Brain microvascular endothelial cell (primary cell): ENCODE measurements at places on chromosomes 4 and X.

DNA sequence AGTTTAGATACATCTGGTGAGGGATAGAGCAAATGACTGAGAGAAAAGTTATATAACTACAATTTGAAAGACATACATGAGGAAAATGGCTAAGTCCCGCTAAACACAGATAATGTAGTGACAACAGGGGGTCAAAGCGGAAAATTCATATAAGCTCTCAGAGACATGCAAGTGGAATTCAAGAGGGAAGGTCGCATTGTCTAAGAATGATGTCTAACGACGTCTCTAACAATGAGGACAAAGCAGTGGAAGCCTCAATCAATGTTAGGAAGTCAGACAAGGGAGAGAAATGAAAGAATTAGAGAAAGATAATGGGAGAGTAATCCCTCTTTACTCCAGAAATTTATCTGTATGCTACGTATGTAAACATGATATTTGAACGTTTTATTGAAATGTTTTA, 113.4 kb downstream of the ANTXR2 start:
- DNase-seq = no peak

GRCh38 chr4:31793907-31794306, 1073.7 kb downstream of the PCDH7 start:
- no peak for DNase-seq

DNA sequence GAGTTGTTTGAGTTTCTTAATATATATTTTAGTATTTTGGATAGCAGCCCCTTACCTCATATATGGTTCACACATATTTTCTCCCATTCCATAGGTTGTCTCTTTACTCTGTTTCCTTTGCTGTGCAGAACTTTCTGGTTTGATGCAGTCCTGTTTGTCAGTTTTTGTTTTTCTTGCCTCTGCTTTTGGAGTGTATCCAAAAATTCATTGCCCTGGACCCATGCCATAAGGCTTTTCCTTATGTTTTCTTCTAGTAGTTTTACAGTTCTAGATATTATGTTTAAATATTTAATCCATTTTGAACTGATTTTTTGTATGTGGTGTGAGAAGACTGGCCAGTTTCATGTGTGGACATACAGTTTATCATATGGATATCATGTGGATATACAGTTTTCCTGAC, 58.5 kb upstream of the NUDT6 start:
- no peak for DNase-seq

GRCh38 chr4:70914000-70914399, 11.8 kb downstream of the MOB1B start:
- no peak for DNase-seq

DNA sequence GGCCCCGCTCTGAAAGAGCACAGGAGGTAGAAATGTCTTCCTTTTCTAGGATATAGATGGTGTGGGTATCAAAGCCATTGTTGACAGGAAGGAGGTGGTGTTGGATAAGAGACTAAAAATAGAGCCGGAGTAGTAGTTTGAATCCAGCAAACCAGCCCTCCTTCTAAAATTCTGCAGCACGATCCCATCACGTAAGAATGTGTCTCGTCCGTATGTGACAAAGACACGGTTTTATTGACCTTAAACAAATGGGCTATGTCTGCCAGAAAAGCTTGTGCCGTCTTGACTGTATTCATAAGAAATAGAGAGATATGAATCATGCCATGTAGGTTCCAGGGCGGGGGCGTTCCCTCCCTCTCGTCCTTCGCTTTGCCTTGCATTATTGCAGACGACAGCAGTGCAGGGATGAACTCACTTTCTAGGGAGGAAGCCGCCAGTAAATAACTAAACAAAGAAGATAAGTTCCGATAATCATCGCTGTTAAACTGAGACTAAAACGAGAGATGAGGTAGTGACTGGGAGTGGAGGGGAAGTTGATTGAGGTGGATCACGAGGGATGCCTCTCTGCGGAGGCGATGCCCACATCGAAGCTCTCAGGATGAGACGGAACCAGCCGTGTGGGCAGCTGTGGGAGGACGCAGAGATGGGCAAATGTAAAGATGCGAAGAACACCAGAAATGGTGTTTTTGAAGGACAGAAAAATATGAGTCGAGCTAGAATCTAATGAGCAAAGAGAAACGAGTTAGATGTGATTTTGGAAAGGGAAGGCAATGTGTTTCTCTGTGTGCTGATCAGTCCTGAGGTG, 3.4 kb downstream of the TENM3 start:
- DNase-seq = no peak
